CD4-positive, alpha-beta T cell treated with Interferon gamma for 1 hour (primary cell): ENCODE measurements at places on chromosomes 6 and 20.

- DNase-seq = no peak
These were observed 60.6 kb downstream of the GPX5 start for GRCh38 chr6:28586324-28586723.

- no peak for DNase-seq
These were observed 1.6 kb downstream of the TENT5A start for GRCh38 chr6:81750681-81751387.

DNA sequence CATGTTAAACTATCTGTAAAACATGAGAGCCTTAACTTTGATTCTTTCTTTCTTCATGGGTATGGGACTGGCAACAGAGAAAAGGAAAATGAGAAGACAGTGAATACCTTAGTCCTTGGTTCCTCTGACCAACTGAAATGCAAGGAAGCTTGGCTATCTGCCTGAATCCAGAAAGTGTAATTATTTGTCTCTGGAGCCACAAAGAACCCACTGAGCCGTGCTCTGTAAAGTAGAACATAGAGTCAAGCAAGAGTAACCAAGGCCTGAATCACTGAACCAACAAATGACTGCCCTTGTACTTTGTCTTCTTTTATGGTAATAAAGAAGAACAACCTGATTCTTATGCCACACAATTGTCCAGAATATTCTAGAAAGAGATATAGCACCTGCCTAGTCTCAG, 27.6 kb downstream of the PKHD1 start:
- no peak for DNase-seq

GRCh38 chr6:17945111-17945510, 42.3 kb downstream of the KIF13A start:
- no peak for DNase-seq

DNA sequence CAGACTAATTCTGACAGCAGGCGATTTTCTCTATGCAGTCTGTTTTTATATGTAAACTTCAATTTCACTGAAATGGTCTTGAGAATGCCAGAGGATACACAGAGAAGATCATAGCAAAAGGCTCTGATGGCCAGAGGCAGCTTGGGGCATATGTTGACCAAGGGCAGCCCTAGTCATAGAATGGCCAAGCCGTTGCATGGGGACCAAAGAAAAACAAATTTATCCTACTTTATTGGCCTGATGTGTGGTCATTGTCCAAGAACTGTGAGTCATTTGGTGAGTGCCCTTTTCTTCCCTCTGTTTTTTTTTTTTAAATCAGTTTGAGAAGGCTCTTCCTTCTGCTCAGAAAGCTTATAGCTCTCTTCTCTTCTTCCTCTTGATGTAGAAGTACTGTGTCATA, 5.8 kb downstream of the HDGFL1 start:
- no peak for DNase-seq

- DNase-seq = no peak
These were observed 51.6 kb downstream of the ZFP64 start for GRCh38 chr20:52139986-52140385.

- DNase-seq = no peak
These were observed 56.8 kb upstream of the PHIP start for GRCh38 chr6:79134699-79135474.
